Spleen (tissue), 13 donors: ENCODE measurements at places on chromosomes 11 and 22.

- DNase-seq: no peak
These were observed 831 bp upstream of the TMEM135 start for GRCh38 chr11:87036756-87037449.

DNA sequence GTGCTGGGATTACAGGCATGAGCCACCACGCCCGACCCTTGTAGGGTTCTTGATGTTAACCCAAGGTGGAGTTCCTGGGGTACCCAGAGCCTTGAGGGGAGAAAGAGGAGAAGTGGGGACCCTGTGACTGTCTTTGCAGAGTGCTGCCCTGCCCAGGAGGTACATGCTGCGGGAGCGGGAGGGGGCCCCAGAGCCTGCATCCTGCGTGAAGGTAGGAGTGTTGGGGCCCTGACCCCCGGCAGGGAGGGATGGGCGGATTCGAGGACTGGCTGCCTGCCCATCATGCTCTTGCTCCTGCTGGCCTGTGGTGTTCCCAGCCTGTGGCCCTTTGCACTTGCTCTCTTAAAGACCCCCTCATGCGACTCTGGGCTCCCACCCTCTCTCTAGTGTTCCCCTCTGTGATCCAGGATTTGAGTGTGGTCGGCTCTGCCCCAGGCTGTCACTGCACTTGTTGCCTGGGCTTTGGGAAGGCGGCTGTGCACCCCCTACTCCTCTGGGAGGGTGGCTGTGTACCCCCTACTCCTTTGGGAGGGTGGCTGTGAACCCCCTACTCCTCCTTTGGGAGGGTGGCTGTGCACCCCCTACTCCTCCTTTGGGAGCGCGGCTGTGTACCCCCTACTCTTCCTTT is 4.5 kb downstream of the SCO2 start:
- DNase-seq: no peak

GRCh38 chr11:114685097-114685496 is 6.8 kb downstream of the NXPE2 start:
- DNase-seq: no peak

DNA sequence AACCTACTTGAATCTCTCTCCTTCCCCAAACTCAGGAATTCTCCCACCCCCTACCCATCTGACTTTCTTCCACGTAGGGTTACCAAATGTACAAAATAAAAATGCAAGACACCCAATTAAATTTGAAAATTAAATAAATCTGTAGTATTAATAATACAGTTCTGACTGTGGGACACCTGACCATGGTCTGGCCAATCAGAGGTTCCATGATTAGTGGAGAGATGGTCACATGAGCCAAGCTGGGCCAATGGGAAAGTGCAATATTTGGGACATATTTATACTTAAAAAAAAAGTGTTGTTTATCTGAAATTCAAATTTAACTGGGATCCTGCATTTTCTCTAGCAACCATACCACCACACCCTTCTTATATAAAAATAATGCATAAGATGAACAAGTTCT is 29.8 kb upstream of the ASPHD2 start:
- no peak for DNase-seq

GRCh38 chr11:97742717-97743116 is 1278.0 kb upstream of the CNTN5 start:
- no peak for DNase-seq

- DNase-seq: peak; percentile 35
These were observed 4.9 kb downstream of the LMO1 start for GRCh38 chr11:8258784-8259183.

DNA sequence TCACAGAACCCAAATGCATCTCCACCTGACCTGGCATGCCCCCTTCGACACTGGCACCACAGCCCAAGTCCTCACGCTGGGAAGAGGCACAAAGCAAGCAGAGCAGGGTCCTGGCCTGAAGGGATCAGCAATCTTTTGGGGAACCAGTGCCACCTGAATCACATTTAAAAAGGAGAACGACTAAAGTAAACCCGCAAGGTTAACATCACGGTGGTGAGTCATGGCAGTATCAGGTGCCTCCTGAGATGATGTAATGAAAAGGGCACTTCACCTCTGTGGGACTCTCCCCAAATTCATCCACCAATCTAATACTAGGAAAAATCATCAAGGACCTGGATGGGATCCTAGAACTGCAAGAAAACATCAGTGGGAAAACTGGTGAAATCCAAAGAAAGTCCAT is 44.9 kb downstream of the PACSIN2 start:
- DNase-seq: no peak

DNA sequence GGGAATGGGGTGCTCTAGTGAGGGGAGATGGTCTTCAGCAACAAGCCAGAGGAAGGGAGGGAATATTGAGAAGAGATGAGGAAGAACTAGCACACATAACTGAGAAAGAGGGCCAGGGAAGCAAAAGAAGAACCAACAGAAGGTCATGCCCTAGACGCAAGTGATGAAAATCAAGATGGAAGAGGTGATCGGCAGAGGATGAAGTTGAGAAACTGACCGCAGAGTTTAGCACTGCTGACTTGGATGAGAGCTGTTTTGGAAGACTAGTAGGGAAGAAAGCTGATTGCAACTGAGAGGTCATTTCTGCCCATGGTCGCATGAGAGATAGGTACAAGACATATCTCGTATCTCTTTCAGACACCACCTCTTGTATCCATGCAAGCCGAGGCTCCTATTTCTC is 2.9 kb downstream of the SPINDOC start:
- DNase-seq: no peak

DNA sequence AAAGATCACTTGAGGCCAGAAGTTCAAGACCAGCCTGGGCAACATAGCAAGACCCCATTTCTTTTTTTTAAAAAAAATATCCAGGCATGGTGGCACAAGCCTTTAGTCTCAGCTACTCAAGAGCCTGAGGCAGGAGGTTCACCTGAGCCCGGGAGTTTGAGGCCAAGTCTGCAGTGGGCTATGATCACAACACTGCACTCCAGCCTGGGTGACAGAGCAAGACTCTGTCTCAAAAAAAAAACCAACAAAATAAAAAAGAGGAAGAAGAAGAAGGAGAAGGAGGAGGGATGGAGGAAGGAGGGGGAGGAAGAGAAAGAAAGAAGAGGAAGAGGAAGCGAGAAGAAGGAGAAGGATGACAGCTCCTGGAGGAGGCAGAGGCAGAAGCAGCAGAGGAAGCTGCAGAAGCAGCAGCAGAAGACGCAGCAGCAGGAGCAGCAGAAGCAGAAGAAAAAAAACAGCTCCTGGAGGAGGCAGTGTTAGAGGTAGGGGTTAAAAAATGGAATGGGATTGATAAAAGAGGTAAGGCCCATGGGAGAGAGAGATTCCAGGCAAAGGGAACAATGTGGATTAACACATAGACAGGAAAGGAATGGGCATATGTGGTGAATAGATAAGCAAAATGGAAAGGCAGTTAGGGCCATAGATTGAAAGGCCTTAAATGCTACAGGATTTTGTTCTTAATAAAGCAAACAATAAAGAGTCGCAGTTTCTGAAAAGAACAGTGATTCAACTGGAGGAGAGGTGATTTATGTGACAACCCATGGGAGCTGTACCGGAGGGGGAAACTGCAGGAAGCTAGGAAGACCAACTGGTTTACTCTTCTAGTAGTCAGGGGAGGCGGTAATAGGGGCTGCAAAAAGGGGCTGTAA is 10.9 kb downstream of the PRCP start:
- DNase-seq: no peak

GRCh38 chr11:111469200-111469599 is 43.0 kb downstream of the BTG4 start:
- no peak for DNase-seq

DNA sequence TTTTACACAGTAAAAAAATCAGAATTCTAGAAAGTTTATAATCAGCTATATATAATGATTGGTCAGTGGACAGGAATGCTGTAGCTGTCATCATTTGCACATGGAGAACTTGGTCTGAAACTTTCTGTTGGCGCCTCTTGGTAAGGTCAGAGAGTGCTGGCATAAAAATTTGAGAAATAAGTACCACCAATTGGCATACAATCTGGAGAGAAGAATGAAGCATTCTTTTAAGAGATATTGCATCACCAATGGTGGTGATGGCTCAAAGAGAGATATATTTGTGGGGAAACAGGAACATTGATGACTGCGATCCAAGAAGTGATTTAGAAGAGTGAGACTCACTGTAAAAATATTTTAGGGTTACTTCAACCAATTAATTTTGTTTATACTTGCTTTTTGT is 19.8 kb upstream of the OOSP1 start:
- no peak for DNase-seq

- no peak for DNase-seq
These were observed 36.8 kb upstream of the ADORA2A start for GRCh38 chr22:24390576-24390975.

DNA sequence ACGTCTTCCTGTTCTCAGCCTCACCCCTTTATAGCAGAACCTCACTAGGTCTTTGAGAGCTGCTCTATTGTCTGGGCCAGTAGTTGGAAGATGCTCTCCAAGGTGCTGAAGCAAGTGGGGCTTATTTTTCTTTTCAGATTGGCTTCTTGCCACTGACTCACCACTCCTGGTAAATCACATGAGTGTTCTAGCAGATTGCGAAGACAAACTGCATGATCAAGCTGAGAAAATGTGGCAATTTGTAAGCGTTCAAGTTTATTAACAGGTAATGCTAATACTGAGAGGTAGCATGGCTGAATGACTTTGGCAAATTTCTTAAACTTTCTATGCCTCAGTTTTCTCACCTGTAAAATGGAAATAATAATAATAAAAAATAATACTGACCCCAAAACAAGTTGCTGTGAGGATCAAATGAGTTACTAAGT is 59.2 kb downstream of the CACNG2 start:
- DNase-seq: no peak

DNA sequence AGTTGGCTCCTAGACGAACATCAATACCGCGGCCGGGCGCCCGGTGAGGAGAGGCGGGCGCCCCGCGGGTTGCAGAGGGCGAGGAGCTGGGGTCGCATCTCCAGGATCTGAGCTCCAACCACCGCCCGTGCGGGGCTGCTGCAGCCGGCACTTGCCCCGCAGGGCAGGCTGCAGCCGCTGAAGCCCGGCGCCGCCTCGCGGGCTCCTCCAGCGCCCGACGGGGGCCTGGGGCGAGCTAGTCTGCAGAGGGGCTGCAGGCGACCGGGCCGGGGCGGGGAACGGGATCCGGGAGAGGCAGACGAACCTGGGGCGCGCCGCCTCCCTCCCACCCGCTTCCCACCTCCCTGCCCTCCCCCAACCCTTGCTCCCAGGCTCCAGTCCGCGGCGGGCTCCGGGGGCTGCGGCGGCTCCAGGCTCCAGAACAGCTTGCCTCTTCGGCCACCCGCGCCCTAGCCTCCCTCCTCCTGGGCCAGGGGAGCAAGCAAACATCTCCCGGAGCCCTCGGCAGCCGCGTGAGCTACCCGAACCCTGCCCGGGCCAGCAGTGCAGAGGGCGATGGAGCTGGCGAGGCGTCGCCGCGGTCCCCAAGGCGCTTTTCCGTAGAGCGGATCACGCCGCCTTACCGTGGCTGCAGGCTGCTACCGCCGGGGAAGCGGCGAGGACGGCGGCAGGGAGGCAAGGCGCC is 802 bp downstream of the TENM4 start:
- DNase-seq: peak; percentile 79

DNA sequence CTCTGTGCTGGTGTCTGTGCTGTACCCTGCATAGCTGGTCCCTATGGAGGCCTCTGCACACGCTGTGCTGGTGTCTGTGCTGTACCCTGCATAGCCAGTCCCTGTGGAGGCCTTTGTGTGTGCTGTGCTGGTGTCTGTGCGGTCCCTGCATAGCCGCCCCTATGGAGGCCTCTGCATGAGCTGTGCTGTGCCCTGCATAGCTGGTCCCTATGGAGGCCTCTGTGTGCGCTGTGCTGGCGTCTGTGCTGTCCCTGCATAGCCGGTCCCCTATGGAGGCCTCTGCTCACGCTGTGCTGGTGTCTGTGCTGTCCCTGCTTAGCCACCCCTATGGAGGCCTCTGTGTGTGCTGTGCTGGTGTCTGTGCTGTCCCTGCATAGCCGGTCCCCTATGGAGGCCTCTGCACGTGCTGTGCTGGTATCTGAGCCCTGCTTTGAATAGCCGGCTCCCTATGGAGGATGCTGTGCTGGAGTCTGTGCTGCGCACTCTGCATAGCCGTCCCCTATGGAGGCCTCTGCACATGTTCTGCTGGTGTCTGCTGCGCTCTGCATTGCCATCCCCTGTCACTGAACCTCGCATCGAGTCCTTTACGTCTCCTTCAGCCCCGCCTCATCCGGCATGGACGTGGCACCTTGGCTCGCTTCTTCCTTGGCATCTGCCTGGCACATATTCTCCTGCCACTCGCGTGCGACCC is 6.2 kb downstream of the NADSYN1 start:
- DNase-seq: peak; percentile 42

DNA sequence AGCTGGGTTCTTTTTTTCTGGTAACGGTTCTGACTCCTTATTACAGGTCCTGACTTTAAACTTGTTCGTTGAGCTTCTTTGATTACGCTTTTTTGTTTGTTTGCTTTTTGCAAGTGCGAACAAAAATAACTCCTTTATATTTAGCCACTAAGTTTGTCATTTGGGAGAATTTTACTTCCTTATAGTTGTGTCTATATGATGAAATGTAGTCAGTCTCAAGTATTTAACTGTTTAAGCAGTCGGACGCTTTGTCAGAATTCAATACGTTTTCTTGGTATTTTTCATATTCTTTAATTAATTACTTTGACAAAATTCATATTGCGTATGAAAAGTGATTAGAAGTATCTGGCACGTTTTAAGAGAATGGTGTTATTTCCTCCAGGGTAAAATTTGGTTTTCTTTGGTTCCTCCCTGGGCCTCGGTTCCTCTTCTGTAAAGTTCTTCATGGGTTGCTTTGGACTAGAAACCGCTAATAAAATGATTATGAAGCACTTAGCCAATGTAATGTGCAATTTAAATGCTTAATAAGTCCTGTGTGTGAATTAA is 1.3 kb downstream of the CBL start:
- DNase-seq: no peak

DNA sequence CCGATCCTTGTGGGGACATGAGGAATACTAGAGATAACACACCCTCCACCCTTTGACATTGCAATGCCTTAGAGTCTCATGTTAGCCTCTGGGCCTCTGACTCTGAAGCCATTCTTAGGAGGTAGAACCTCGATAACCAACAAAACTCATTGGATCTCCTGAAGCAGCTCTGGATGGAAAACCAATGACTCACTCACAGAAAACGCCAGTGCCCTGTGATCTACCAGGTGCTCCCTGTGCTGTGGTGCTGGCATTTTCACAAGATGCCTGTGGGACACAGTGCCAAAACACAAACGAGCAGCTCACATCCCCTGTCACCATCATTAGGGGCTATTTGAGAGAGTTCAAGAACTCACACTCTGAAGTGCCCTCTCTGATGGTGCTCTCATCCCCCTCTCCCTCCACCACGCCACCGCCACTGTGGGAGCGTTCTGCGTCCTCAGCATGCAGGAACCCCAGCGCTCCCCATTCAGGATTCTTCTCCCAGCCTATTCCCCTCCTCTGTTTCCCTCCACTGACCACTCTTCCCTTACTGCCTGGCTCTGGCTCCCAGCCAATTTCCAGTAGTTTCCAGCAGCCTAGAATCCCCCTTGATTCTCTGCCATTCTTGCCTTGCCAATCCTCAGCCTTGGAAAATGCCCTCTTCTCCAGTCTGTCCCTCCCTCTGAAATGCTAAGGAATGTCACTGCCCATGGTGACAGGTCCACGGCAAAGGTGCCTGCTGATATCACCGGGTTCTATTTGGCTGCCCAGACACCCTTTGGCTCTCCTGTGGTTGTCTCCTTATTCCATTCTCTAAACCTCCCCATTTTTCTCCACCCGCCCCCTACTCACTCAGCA is 4.7 kb upstream of the POLD4 start:
- DNase-seq: no peak

- no peak for DNase-seq
These were observed 60.6 kb downstream of the NXPE2 start for GRCh38 chr11:114738954-114739353.

- no peak for DNase-seq
These were observed 650 bp upstream of the NUP50 start for GRCh38 chr22:45163099-45163450.
